Heart right ventricle (tissue), 16 donors: ENCODE measurements at places on chromosomes 5 and 9. TPM values are rescaled to one million over a fixed set of nuclear protein-coding genes. Genes with fewer than 3 reads are reported as not detected.

The ZNF474 gene
- not detected for polyA plus RNA-seq

DNA sequence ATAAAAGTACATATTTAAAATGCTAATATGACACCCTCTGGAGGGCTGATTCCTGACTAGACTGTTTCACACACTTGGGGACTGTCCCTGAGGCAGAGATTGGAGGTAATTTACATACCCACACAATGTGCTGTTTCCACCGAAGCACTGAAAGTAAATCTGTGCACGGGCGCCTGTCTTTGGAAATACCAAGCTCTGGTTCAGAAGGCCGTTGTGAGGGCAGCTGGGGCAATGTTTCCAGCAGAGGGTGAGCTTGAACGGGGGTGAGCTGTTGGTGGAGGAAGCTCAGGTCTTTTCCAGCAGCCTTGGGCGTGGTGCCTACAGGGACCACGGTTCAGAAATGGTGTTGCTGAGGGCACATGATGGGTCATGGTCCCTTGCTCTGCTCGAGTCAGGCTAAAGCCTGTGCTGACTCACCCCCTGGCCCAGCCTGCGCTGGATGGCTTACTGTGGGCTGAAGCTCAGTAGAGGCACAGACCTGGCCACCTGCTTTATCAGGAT, 25.8 kb upstream of the HMCN2 start:
- DNase-seq, result no peak

The C9 gene
- not detected for polyA plus RNA-seq

- DNase-seq, result no peak
These were observed 31.6 kb upstream of the DTWD2 start for GRCh38 chr5:119019949-119020348.

DNA sequence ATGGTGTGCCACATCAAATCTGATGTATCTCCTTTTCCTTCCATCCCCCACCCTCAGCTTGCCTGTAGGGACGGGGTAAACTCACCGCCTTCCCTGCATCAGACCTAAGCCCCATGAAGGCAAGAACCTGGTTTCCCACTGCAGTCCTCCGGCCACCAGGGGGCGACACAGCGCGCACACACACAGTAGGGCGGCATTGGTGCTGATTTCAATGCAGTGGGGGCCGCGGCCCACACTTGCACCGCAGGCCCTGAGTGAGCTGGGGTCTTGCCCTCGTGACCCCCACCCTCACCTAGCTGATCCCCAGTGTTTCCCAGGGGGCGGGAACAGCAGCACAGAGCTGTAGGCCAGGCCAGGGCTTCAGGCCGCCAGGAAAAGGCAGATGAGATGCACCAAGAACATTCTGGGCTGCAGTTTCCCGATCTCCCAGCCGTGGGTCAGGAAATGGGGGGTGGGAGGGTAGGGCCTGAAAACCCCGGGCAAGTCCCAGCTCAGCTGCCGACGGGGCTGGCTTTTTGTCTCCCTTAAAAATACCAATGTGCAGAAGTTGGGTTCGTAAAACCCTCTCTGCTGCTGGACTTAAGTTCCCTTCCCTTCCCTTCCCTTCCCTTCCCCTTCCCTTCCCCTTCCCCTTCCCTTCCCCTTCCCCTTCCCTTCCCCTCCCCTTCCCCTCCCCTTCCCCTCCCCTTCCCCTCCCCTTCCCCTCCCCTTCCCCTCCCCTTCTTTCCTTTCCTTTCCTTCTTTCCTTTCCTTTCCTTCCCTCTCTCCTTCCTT, 19.5 kb downstream of the FAM163B start:
- DNase-seq, result no peak

DNA sequence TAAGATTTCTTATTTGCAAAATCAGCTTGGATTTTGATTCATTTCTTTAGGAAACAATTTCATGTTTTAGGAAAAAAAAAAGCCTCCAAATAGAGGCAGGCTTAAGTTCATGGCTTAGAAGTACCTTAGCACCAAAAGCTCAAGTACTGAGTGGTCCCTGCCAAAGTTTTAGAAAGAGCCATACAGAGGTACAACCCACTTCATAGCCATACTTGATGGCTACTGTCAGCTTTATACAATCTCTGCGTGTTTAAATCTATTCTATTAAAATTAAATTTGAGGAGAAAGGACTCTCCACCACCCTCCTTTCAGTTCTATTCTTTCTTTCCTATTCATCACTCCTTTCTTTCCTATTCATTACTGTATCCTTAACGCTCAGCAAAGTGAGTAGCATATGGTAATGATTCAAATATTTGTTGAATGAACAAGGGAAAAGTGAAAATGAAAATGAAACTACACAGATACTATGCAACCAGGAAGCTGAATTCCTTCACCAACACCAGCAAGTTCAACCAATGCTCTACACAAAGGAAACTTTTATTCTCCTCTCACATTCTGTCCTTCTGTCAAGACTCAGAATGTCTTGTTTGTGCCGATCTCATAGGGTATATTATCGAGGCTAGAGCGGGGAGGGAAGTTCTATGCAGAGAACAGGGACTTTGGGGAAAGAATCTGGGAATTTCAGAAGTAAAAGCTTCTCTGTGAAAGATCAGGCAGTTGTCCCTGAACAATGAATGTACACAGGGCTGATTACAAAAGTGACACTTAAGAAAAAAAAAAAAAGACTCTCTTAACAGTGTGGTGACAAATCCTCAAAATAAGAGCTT, 138.6 kb upstream of the SPEF2 start:
- DNase-seq, result no peak

The BARX1 gene
- 0.06 TPM for polyA plus RNA-seq

DNA sequence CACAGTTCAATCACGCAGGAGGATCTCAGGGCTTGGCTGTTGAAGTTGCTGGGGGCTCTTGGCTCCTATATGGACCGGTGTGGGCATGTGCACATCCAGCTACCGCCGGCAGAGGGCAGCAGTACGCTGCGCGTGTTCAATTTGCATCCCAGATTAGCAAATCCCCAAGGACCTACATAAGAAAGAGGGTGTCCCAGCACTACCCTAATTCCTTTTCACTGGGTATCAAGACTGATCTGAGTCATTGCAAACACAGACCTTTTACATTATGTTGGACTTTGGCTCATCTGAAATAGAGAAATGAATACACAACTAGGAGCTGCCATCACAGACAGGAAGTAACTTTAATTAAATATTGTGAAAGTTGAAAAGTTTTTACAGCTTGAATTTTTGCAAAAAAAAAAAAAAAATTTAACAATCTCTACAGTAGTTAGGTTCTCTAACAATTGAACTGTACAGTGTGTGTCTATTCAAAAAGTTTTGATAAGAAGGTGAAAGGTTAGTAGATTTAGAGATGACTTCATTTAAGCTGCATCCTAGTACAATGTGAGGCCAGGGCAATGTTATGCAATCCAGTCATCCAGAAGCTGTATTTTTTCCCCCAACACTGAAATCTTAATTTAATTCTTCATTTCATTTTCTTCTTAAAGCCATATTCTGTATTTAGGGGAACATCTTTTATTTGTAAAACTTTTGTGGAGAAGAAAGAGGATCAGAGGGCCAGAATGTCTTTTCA, 404.0 kb downstream of the EBF1 start:
- peak; percentile 78 for DNase-seq

DNA sequence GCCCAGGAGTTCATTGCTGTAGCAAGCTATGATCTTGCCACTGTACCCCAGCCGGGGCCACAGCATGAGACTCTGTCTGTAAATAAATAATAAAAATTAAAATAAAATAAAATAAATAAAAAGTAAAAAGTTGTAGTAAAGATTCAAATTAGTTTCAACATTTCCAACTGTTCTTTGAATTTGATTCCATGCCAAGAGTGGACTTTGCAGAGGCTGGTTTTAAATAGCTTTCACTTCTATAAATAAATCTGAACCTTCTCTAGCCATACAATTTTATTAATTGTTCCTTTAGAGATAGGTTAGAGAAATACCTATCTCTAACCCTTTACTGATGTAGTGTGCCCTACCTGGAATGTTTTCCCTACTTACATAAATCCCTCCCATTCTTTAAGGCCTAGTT, 129.7 kb upstream of the SLIT3 start:
- no peak for DNase-seq

- no peak for DNase-seq
These were observed 1.6 kb downstream of the FABP6 start for GRCh38 chr5:160230686-160231527.

- DNase-seq, result no peak
These were observed 330.2 kb upstream of the NREP start for GRCh38 chr5:112087222-112087621.

The IRGM gene
- 0.06 TPM for polyA plus RNA-seq

The AP3B1 gene
- polyA plus RNA-seq, result 20.0 TPM

The CEP120 gene
- polyA plus RNA-seq, result 3.4 TPM
